ENCODE measurements at places on chromosomes 6 and 20. TPM values are rescaled to one million over a fixed set of nuclear protein-coding genes. Genes with fewer than 3 reads are reported as not detected.

- no peaks in the 10 kb centered on the region for H3K36me3 ChIP-seq
- peak overlapping the region; percentile 57 for H3K4me3 ChIP-seq
- H3K4me1 ChIP-seq: peaks cover 12% of the 10 kb centered on the region
Observed at GRCh38 chr6:26170951-26171841, 84.0 kb downstream of the HFE start.

GRCh38 chr6:77106992-77107391 is 356.3 kb downstream of the HTR1B start:
- H3K4me3 ChIP-seq: no peak overlapping the region
- H3K36me3 ChIP-seq: no peaks in the 10 kb centered on the region
- no peak overlapping the region for H3K27ac ChIP-seq
- no peaks in the 10 kb centered on the region for H3K27me3 ChIP-seq

Gene BTNL2
- not detected for total RNA-seq

- H3K4me3 ChIP-seq: no peak overlapping the region
- no peak for DNase-seq
- no peaks in the 10 kb centered on the region for H3K36me3 ChIP-seq
- H3K4me1 ChIP-seq: no peaks in the 10 kb centered on the region
- no peaks in the 10 kb centered on the region for H3K27me3 ChIP-seq
Observed at GRCh38 chr6:55776113-55776512, 99.3 kb downstream of the BMP5 start.

DNA sequence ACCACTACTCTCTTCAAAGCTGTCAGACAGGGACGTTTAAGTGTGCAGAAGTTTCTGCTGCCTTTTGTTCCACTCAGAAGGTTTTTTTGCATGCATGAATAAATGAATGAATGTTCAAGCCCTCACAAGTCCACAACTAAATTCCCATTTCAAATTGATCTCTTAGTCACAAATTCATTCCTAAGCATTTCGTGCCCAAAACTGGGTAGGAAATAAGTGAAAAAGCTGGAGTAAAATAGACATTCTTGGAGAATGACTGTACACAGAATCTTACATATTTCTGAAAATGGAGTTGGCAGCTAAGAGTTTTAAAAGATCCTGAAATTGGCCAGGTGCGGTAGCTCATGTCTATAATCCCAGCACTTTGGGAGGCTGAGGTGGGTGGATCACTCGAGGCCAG is 117.6 kb downstream of the PERP start:
- DNase-seq: no peak
- no peaks in the 10 kb centered on the region for H3K36me3 ChIP-seq
- H3K4me1 ChIP-seq: no peaks in the 10 kb centered on the region
- H3K4me3 ChIP-seq: no peak overlapping the region
- H3K27ac ChIP-seq: no peak overlapping the region
- no peaks in the 10 kb centered on the region for H3K27me3 ChIP-seq

DNA sequence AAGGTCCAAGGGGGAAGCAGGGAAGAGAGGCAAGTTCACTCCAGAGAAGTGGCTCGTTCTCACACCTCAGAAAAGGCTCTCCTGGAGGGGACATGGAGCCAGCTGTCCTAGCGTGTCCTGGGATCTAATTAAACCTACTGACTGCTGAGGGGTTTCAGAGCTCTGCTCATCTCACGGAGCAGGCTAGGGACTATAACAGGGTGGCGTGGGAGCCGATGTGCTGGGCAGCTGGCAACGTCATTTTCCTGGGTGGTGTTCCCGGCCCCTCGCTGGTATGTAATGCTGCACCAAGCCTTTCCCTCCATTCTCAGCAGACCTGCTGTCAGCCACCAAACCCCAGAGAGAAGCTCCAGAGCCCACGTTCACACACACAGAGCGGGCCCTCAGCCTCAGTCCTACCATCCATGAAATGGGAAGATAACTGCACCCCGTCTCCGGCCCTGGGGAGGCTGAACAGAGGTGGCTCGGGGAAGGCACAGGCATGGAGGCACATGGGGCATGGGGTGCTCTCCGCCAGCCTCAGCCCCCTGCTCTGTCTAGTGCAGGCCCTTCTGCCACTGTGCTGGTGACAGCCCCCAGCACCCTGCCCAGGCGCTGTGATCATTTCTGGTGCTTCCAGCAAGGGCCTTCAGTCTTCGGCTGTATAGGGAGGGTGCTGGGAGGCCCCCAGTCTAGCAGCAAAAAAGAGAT is 1.9 kb downstream of the CST7 start:
- H3K27me3 ChIP-seq: no peaks in the 10 kb centered on the region
- no peak for DNase-seq
- no peaks in the 10 kb centered on the region for H3K36me3 ChIP-seq
- peak overlapping the region; percentile 87 for H3K4me3 ChIP-seq

Gene GCNT2
- total RNA-seq: 6.8 TPM

DNA sequence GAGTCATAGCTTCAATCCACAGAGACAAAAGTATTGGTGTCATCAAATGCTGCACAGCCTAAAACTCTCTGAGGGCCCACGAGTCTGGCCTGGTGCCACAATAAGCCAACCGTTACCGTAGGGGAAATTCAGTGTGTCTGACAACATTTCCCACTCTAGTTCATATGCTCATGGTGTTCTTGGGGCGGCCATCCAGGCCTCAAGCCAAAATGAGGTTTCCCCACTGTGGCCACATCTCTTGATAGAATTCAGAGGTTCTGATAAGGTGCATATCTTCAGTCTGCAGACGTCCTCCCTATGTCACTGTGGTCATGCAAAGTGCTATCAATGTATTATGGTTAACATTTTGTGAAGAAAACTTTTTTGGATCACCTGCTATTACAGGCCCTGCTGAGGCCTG is 627.7 kb downstream of the QKI start:
- no peak overlapping the region for H3K4me3 ChIP-seq
- no peak for DNase-seq
- H3K27ac ChIP-seq: no peak overlapping the region
- peaks cover 4% of the 10 kb centered on the region for H3K27me3 ChIP-seq
- no peaks in the 10 kb centered on the region for H3K4me1 ChIP-seq

- peaks cover 42% of the 10 kb centered on the region for H3K27me3 ChIP-seq
- no peak for DNase-seq
- H3K4me3 ChIP-seq: no peak overlapping the region
- no peak overlapping the region for H3K27ac ChIP-seq
Observed at GRCh38 chr6:170152989-170153388, 137.9 kb downstream of the DLL1 start.

Gene DCDC2
- total RNA-seq: not detected

GRCh38 chr20:37345339-37346235 is at the start of gene SRC:
TSS of gene SRC (plus strand) at chr20:37346140. CDS start at chr20:37384154, 38,014 bp downstream.
- H3K27ac ChIP-seq: no peak within 1 kb of the TSS
- no peaks in the 10 kb centered on the region for H3K36me3 ChIP-seq
- no peak for DNase-seq
- H3K4me1 ChIP-seq: no peaks in the 10 kb centered on the region

GRCh38 chr6:50826803-50827202 is 8.1 kb downstream of the TFAP2B start:
- no peak overlapping the region for H3K4me3 ChIP-seq
- peaks cover 30% of the 10 kb centered on the region for H3K27me3 ChIP-seq
- H3K27ac ChIP-seq: no peak overlapping the region

GRCh38 chr6:77633471-77633870 is 19.4 kb upstream of the MEI4 start:
- H3K27me3 ChIP-seq: no peaks in the 10 kb centered on the region
- H3K4me1 ChIP-seq: no peaks in the 10 kb centered on the region
- H3K4me3 ChIP-seq: no peak overlapping the region
- no peaks in the 10 kb centered on the region for H3K36me3 ChIP-seq
- no peak overlapping the region for H3K27ac ChIP-seq
- DNase-seq: no peak

DNA sequence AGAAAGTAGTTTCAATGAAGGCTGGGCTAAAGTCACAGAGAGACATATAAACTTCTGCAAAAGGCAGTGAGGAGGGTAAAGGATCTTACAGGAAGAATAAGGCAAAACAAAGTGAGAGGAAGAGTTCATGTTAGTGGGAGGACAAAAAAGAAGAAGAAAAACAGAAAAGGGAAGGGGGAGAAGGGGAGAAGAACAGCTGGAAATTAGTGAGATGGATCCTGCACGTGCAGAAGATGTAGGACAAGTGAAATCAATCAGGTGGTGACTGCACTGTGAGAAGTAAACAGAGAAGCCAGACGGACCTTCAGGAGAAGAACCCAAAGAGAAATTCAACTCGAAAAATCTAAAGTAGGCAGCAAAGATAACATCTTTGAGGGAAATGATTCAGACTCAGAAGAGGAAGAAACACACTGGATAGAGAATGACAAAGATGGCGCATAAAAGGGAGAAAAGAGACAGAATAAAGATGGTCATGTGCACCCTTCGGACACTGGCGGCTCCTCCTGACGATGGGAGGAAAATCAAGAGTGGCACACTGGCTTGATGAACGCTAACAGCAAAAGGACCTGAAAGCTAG is 105.9 kb downstream of the MYB start:
- no peak overlapping the region for H3K27ac ChIP-seq
- no peaks in the 10 kb centered on the region for H3K4me1 ChIP-seq
- H3K27me3 ChIP-seq: no peaks in the 10 kb centered on the region
- no peak for DNase-seq

DNA sequence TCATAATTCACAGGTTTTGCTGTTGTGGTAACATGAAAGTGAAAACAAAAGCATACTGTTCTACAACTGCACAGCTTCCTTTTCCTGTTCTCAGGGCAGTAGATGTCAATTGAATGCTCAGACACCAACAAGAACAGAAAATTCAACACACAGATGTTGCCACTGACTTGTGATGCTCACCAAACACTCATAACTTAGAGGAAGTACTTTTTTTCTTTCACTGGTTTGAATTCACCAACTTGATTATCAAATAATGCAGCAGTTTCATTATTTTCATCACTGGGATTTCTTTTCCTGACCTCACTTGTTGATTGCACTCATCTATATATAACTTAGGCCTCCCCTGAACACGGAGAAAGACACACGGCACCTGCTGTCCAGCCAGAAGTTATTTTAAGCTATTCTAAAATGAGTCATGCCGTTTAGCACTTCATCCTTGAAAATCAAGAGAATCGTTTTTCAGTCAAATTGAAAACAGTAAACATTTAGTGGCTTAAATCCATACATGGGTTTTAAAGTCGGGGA is 949 bp downstream of the TXLNB start:
- peaks cover 34% of the 10 kb centered on the region for H3K4me1 ChIP-seq
- peak overlapping the region; percentile 44 for H3K4me3 ChIP-seq
- H3K27me3 ChIP-seq: no peaks in the 10 kb centered on the region
- no peaks in the 10 kb centered on the region for H3K36me3 ChIP-seq

GRCh38 chr6:490251-491037 is 98.9 kb downstream of the IRF4 start:
- H3K36me3 ChIP-seq: peaks cover 3% of the 10 kb centered on the region
- H3K27me3 ChIP-seq: no peaks in the 10 kb centered on the region
- no peak overlapping the region for H3K4me3 ChIP-seq
- peaks cover 58% of the 10 kb centered on the region for H3K4me1 ChIP-seq

DNA sequence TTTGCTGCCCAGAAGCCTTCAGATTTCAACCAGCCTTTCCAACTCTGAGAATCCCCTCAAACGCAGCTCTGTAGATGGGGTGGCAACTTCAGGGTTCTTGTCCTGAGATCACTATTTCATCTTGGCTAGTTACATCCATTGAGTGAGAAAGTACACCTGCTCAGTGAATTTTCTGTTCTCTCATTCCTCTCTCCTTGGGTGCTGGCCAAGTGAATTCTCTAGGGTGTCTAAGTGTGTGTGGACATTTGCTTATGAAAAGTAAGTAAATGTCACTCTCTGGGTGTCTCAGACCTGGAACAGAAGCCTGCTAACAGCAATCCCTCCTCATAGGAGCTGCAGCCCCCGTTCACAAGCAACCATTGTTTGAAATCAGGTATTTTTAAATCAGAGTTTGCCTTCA is 3.8 kb downstream of the RIN2 start:
- H3K27ac ChIP-seq: no peak overlapping the region
- H3K4me3 ChIP-seq: no peak overlapping the region
- peaks cover 30% of the 10 kb centered on the region for H3K27me3 ChIP-seq
- no peaks in the 10 kb centered on the region for H3K4me1 ChIP-seq

- H3K4me1 ChIP-seq: peaks cover 28% of the 10 kb centered on the region
- DNase-seq: no peak
- no peaks in the 10 kb centered on the region for H3K27me3 ChIP-seq
- H3K4me3 ChIP-seq: no peak overlapping the region
Observed at GRCh38 chr6:42431356-42431755, 20.4 kb downstream of the TRERF1 start.

GRCh38 chr20:14860410-14860814 is 523.0 kb upstream of the FLRT3 start:
- no peak overlapping the region for H3K4me3 ChIP-seq
- H3K27ac ChIP-seq: no peak overlapping the region
- no peak for DNase-seq
- no peaks in the 10 kb centered on the region for H3K27me3 ChIP-seq
- H3K4me1 ChIP-seq: no peaks in the 10 kb centered on the region
- no peaks in the 10 kb centered on the region for H3K36me3 ChIP-seq

Gene CCN6
- total RNA-seq: not detected

DNA sequence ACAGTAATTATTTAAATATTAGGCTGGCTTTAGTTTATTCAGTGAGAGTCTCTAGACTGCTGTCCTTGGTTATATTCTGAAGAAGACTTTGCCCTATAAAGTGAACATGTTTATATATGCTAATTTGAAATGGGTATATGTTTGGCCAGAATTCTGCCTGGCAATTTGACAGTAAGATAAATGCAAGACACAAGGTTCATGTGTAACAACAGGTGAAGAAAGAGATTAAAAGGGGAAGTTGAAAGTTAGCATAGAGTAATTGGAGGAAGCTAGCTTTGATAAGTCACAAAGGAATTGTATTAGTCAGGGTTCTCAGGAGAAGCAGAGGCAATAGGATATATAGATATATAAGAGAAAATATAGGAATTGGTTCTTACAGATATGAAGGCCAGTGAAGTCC is 191.4 kb downstream of the CENPW start:
- H3K27ac ChIP-seq: no peak overlapping the region
- DNase-seq: no peak
- H3K4me1 ChIP-seq: no peaks in the 10 kb centered on the region
- no peaks in the 10 kb centered on the region for H3K36me3 ChIP-seq
- H3K4me3 ChIP-seq: no peak overlapping the region

DNA sequence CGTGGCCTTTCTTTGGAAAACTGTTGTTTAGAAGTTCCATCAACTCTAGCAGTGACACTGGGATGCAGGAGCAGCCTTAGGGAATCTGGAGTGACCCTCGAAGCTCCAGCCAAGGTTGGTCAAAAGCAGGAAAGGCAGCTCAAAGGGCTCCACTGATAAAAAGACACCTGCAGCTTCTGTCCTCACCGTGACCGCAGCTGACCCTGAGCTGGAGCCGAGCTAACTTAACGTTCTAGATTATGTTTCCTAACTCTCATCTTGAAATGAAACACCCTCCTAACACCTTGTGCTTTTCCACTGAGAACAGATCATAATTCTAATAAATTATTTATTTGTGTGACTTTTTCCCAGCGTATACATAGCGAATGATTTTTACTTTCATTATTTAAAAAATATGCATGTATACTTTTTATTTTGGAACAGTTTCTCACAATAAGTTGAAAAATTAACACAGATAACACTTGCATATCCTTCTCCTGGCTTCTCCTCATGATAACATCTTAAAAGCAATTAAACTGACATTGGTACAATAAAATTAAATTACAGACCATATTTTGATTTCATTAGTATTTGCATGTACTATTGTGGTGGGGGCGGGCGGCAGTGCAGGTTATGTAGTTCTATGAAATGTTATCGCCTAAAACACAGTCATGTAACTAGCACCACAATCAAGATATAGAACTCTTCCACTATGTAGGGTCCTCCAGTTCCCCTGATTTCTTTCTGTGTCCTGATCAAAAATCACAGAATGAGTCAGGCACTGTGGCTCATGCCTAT is 116.1 kb downstream of the MOXD1 start:
- H3K4me1 ChIP-seq: no peaks in the 10 kb centered on the region
- no peak overlapping the region for H3K4me3 ChIP-seq
- no peak for DNase-seq
- H3K36me3 ChIP-seq: no peaks in the 10 kb centered on the region
